ENCODE measurements at places on chromosomes 5 and 9.

DNA sequence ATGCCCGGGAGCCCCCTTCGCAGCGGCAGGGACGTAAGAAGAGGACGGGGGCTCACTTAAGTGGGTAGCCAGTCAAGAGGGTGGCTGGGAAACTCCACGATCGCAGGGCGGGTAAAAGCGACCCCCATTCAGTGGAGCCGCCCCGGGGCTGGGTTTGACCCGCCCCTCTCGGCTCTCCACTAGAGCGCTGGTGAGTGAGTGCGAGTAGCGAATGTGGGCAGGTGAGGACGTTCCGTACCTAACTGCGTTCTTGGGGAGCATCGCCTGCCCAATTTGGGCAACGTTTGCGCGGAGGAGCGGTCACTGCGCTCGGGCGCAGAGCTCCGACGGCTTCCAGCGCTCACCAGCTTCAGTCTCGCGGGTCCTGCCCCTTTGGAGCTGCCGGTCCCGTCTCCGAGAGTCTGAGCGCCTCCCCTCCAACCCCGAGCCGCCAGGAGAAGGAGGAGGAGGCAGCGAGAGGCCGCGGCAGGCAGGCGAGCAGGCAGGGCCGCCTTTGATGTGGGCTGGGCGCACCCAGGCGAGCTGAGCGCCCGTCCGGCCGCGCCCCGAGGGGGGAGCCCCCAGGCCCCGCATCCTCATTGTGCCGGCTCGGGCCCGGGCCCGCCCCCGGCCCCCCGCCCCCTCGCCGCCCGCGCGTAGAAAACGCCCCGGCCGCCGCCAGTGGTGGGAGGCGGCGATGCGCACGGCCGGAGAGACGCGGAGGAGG is at the start of gene FGF18:
Gene FGF18, plus strand, starts transcription at position 666 of the 706 bp plus-strand sequence. CDS start 553 bp downstream, outside the sequence.
- DNase-seq = peak; percentile 76

GRCh38 chr9:91028166-91028827 is 226.7 kb downstream of the SYK start:
- no peak for DNase-seq

DNA sequence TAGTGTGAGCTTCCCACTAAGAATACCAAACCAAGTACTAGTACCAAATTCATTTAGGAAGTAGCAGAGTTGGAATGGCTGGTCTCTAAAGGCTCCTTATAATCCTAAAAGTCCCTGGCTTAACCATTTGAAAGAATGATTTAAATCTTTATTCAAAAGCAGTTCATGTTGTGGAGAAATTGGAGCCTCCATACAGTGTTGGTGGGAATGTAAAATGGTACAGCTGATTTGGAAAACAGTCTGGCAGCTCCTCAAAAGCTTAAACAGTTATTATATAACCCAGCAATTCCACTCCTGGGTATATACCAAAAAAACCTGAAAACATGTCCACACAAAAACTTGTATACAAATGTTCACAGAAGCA is 2.9 kb downstream of the PLIN2 start:
- DNase-seq = no peak

GRCh38 chr5:114857941-114858551 is 311.7 kb downstream of the TRIM36 start:
- DNase-seq = no peak

- DNase-seq = no peak
These were observed 106.9 kb downstream of the GABRG2 start for GRCh38 chr5:162174358-162174974.

DNA sequence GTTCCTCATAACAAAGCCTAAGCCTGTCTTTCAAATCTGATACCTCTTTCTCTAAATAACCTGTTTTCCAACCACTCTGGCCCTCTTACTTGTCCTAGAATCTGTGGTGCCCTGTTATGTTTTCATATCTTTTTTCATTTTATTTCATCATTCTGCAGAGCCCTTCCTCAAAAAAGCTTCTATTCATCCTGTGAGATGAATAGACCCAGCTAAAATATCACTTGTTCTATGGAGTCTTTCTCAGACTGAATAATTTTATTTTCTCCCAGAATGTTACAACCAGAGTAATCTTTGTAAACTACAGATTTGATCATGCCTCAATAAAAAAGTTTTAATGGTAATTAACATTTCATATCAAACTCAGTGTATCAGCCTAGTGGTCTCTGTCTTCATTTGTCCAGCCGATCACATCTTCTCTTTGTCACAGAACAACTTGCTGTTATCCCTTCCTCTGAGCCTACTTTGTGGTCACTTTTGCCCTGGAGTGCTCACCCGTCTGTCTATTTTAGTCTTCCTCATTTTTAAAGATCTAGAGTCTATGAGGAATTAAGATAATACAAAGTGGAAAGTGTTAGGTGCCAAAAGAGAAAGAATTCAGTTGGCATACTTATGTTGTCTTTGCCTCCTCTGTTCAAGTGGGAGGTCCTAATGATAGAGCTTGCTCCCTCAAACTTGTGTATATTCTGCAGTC is 77.8 kb downstream of the ZCCHC7 start:
- DNase-seq = no peak

GRCh38 chr9:78515108-78515507 is 218.2 kb downstream of the PSAT1 start:
- no peak for DNase-seq

DNA sequence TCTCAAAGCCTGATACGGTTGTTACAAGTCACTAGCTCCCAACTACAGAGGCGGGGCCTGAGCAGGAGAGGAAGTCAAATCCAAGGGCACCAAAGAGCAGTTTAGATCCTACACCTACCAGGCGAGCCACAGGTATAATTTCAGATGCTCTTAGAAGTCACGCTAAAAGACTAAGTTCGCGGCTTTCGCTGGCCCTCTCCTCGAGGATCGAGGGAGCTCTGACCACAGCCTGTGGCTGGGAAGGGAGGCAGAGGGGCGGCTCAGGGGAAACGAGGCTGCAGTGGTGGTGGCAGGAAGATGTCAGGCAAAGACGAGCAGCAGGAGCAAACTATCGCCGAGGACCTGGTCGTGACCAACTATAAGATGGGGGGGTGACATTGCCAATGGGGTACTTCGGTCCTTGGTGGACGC is 48.6 kb downstream of the SEMA4D start:
- DNase-seq = no peak

- DNase-seq = no peak
These were observed 2.1 kb upstream of the HSDL2 start for GRCh38 chr9:112377684-112378327.

GRCh38 chr9:121156263-121156731 is 45.4 kb downstream of the RAB14 start:
- no peak for DNase-seq

- DNase-seq = no peak
These were observed 12.0 kb downstream of the GDF9 start for GRCh38 chr5:132854301-132854700.

- no peak for DNase-seq
These were observed 366.2 kb upstream of the PDE4D start for GRCh38 chr5:60259730-60260129.

- DNase-seq = no peak
These were observed 1.0 kb downstream of the CYSTM1 start for GRCh38 chr5:140176031-140176387.

DNA sequence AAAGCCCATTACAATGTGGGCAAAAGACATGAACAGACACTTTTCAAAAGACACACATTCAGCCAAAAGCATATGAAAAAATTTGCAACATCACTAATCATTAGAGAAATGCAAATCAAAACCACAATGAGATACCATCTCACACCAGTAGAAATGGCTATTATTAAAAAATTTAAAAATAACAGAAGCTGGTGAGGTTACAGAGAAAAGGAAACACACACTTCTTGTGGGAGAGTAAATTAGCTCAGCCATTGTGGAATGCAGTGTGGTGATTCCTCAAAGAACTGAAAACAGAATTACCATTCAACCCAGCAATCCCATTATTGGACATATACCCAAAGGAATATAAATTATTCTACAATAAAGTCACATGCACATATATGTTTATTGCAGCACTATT is 585.2 kb upstream of the TUSC1 start:
- DNase-seq = no peak

GRCh38 chr9:18822850-18823249 is 210.2 kb downstream of the SAXO1 start:
- no peak for DNase-seq

DNA sequence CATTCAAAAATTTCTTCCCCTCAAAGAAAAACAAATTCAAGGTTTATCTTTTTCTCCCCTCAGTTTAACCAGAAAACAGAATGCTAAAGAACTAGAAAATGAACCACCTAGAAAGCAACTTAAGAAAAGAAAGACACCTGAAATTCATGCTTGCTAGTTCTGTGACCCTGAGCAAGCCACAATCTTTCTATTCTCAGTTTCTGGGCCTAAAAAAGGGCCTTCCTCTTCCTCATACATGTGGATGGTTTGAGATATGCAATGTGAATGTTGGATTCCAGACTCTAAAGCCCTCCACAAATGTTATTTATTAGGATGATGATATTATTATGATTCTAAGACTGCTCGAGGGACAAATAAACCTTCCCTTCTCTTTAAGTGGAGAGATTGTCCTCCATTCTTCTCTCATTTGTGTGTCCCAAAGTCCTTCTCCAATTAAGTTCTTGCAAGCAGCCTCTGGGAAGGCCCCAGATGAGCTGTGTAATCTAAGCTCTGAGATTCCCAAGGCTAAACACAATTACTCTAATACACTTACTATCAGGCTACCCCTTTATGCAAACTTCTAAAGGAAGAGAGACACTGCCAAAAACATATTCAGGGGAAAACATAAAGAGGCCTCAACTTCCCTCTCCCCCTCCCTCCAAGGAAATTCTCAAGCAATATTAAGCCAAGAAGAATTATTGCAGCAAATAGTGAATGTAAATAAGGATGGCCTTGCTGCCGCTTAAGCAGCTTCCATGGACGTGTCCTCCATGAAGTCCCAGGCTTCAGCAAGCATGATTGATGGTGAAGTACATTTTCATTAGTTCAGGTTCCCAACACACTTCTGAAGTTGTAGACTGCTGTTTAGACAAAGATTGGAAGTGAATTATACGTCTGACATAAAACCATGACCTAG is 80.2 kb downstream of the PRKACG start:
- DNase-seq = no peak

- DNase-seq = no peak
These were observed 32.8 kb upstream of the PUM3 start for GRCh38 chr9:2876726-2877125.

DNA sequence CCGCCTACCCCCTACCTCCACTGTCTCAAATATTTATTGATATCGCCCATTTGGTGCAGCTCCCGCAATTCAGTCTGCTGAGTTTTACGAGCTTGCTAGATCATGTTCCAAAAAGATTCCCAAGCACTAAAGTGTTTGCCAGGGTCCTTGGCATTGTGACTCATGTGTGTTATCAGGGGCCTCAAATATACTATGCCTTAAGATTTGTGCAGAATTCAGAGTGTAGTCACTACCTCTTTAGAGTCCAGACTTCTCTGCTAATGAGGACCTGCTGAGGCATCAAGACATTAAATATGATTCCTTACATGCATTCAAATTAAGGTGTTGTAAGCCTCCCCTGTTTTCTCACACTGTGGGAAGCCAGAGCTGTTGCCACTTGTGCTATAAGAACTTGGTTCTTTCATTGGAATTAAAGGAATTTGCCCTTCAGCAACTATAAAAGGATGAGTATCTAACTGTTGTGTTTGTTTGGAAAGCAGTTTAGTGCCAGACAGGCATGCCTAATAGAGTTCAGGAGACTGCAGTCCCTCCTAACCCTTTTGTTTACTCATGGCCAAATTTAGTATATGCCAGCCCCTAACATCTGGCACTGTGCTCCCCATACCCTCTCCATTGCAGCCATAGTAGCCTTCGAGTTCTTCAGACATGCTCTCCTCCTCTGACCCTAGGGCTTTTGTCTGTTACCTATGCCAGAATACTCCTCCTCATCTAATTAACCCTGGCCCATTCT is 316.4 kb downstream of the NR3C1 start:
- no peak for DNase-seq

GRCh38 chr9:135592331-135592590 is 30.7 kb downstream of the PAEP start:
- DNase-seq = no peak

DNA sequence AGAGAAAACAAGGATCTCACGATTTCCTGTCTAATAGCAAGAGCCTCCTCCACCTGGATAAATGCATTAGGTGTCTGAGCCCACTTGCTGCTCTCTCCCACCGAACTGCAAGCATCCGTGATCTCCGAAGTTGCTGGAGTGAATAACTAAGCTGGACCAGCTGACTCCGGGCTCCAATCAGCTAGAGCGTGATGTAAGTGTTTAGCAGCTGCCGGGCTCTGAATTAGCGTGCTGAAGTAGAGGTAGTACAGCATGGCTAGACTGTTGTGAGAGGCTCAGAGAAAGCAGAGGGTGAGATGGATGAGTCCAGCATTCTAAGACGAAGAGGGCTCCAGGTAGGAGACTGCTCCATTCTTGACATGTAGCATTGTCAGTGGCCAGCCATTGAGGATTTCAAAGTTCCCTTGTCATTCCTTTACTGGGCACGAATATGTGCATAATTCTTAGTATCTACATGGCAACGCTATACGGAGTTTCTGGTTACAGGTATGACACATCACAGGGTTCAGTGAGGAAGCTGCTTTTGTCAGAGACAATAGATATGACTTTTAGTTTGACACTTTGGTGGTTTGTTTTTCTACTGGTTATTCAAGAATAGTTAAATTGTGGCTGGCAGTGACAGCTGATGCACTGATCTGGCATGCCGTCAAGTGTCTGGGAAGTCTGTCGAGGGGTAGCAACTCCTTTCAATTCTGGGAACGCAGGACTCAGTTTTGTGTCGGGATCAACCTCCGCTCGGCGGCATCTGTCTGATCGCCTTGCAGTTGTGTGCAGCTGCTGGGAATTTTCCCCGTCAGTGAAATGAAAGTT is 232.6 kb downstream of the MAST4 start:
- DNase-seq = peak; percentile 78

GRCh38 chr5:55456216-55456895 is 78.4 kb downstream of the PLPP1 start:
- no peak for DNase-seq

- DNase-seq = no peak
These were observed 19.8 kb downstream of the PUM3 start for GRCh38 chr9:2824054-2824453.

- no peak for DNase-seq
These were observed 59.0 kb upstream of the CTNND2 start for GRCh38 chr5:11963227-11963626.

GRCh38 chr5:103021314-103021713 is 98.6 kb downstream of the GIN1 start:
- no peak for DNase-seq

GRCh38 chr9:15837079-15837679 is 284.3 kb downstream of the CCDC171 start:
- no peak for DNase-seq

- no peak for DNase-seq
These were observed 35.8 kb downstream of the PPIC start for GRCh38 chr5:123000731-123001130.

GRCh38 chr5:96176022-96176421 is 214.4 kb upstream of the ELL2 start:
- no peak for DNase-seq

DNA sequence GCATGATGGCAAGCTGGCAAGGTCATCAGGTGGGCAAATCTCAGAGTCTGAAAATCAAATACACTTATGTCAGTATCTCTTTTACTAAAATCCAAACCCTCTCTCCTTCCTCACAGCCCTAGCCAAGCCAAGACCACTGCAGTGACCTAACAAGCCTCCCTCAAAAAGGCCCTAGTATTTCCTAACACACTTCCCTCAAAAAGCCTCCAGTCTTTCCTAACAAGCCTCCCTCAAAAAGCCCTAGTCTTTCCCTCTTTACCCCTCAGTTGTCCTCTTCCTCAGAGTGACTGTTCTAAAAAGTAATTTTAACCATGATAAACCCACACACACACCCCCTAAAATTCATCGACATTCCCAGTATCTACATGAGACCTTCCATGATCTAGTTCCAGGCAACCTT is 140.0 kb downstream of the CDK5RAP2 start:
- DNase-seq = no peak

GRCh38 chr5:122076669-122077365 is 1.2 kb downstream of the LOX start:
- peak; percentile 64 for DNase-seq

GRCh38 chr9:18490641-18491370 is 16.9 kb downstream of the ADAMTSL1 start:
- DNase-seq = no peak
